MCF 10A (cell line): ENCODE measurements at places on chromosomes 1 and 21.
A peak's percentile ranks its signal among the peaks of the same experiment; 100 is the strongest.

- peak; percentile 67 for DNase-seq
These were observed 162.4 kb downstream of the ZSCAN20 start for GRCh38 chr1:33634806-33635205.

DNA sequence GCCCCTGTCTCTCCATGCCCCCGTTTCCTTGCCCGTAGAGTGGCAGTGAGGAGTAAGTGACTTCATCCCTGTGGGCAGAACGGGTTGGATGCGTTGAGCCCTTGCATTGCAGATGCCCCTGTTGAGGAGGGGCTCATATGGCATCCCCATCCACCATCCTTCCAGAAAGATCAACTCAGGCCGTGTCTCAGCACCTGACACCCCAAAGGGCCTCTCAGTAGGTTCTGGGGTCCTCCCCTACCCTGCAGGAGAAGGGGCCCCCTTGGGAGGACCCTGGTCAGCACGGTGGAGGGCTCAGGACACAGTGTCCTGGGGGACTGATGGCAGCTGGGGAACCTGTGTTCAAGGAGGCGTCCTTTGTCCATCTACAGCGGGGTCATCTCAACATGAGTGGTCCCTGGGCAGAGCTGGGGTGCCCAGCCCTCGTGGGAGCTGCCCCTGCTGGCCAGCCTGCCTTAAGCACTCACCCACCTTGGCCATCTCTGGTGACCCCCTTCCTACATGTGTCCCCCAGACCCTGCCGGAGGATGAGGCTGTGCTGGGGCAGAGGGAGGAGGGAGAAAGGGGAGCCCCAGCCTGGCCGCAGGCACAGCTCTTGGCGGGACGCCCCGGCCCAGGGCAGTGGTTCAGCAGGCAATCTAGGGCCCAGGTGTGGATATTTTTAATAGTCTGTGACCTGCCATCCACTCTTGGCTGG lies 48.2 kb upstream of the ACTRT2 start:
- DNase-seq, result no peak

DNA sequence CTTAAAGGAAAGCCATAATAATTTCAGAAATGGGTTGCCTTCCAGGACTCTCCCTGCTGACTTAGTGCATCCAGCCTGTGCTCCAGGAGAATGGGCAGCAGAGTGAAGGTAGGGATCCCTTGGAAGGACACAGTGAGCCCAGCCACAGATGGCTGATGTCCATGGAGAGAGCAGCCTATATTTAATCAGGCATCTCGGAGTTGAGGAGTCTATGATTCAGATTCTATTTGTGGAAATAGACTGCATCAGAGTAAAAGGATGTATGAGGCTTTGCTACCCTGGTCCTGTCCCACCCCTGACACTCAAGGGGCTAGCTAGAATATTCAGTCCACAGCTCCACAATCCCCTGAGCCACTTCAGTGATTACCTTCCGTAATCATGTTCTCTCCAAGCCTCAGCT lies 43.8 kb upstream of the PBX1 start:
- DNase-seq, result no peak

- peak; percentile 53 for DNase-seq
These were observed 485 bp downstream of the EFNA1 start for GRCh38 chr1:155127967-155128754.

DNA sequence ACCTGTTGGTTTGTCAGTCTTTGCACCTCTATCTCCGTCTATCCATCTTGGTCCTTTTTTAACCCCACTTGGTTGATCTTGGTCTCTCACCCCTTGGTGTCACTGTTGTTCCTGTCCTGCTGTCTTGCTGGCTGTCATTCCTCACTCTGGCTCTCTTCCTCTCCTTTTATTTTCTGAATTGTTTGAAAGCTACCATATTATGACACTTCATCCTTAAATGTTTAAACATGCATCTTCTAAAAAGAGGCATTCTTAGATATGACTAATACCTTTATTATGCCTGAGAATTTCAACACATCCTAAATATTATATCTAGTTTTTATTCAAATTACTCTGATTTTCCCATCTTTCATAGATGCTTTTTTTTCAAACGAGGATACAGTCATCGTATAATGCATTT lies 37.0 kb downstream of the BACH1 start:
- DNase-seq, result peak; percentile 32

- DNase-seq, result no peak
These were observed 19.6 kb upstream of the KCNQ4 start for GRCh38 chr1:40763742-40764532.
